GM23248 (cell line): ENCODE measurements at places on chromosomes 13 and 19.

DNA sequence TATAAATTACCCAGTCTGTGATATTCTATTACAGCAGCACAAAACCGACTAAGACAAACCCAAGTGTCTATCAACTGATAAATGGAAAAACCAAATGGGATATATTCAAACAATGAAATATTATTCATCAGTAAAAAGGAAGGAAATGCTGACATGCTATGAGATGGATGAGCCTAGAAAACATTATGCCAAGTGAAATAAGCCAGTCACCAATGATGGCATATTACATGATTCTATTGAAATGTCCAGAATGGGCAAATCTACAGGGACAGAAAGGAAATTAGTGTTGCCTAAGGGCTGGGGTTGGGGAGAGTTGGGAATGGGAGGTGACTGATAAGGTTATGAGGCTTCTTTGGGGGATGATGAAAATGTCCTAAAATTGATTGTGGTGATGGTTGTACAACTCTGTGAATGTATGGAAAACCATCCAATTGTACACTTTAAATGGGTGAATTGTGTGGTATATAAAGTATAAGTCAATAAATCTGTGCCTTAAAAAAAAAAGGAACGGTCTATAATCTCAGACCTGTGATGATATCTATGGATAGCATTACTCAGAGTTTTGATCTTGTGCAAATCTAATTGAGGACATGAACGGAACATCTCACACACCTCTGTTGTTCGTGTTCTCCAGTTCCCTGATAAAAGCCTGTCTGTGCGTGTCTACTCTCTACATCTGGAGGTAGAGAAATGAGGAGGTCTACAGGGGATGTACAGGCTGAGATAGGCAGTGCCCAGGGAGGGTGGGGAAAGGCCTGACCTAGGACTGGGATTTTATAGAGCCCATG, 49.0 kb downstream of the TNFRSF19 start:
- peak; percentile 24 for DNase-seq

- no peak for DNase-seq
Measured at GRCh38 chr19:33673258-33673875, 51.6 kb downstream of the CHST8 start.

DNA sequence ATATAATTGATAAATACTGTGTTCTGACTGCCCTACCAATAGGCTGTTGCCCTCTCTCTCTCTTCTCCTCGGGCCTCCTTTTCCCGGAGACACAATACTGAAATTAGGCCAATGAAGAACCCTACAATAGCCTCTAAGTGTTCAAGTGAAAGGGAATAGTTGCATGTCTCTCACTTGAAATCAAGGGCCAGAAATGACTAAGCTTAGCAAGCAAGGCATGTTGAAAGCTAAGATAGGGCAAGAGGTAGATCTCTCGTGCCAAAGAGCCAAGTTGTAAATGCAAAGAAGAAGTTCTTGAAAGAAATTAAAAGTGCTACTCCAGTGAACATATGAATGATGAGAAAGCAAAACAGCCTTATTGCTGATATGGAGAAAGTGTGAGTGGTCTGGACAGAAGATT, 13.3 kb downstream of the KATNAL1 start:
- DNase-seq = no peak

DNA sequence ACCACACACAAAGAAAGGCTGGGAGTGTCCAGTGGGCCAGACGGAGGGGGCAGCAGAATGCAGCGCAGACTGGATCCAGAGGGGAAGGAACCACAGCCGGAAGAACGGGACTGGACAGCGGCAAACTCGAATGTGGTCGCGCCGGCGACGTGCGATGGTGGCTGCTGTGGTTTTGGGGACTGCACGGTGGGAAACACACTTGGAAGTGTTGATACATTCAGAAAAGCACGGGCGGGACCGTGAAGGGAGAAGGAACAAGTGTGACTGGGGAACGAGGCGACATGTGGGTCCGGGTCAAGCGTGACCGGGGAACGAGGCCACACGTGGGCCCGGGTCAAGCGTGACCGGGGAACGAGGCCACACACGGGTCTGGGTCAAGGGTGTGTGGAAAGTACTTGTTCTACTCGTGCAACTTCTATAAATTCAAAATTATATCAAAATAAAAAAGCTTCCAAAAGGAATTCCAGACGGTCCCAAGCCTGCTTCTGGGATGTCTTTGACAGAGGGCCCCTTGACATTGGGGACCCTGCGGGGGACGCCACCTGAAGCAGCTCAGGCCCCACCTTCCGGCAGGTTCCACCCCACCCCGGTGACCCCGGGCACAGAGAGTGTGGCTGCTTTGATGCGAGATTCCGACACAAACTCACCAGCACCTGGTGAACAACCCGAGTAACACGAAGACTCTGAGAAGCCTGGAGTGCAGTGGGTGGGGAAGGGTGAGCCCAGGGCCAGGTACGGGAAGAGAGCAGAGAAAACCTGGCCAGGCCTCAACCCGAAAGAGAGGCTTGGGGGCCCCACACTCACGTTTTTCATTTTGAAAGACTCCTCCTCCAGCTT, 25.1 kb upstream of the C13orf46 start:
- DNase-seq = no peak

GRCh38 chr13:102440259-102440936, 38.5 kb upstream of the FGF14 start:
- no peak for DNase-seq

- DNase-seq = no peak
Measured at GRCh38 chr13:23903906-23904280, 6.6 kb upstream of the C1QTNF9B start.
